ENCODE measurements at places on chromosomes 2 and 18.

DNA sequence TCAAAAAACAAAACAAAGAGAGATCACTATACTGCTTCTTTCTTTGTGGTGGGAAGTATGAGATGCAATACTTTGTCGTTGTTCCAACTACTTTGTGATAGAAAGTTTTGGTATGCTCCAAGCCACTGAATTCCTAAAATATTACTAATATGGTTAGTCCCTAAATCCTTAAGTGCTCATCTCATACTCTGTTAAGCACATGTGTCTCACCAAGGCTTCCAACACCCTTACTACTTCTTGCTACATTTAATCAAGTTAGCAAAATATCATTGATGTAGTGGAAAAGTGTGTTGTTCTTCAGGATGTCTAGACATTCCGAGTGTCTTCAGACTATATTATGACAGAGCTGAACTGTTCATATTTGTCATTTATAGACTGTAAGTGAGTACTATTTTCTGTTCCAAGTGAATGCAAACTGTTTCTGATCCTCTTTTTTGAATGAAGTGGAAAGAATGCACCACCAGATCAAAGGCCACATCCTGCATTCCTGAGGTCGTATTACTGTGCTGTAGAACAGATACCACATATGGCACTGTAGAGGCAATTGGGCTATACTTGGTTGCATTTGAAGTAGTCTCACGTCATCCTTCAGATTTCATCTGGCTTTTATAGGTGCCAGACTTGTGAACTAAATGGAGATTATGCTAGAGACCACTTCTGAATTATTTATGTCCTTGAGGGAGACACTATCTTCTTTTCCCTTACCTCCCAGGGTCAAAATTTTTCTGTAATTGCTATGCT lies 298.4 kb upstream of the ZNF521 start:
- DNase-seq = peak; percentile 11

- DNase-seq = no peak
These were observed 69.2 kb downstream of the RNF144A start for GRCh38 chr2:6986301-6986911.

- DNase-seq = no peak
These were observed 13.5 kb downstream of the SNED1 start for GRCh38 chr2:241011751-241012510.

GRCh38 chr2:239116456-239117246 lies 268.8 kb downstream of the TWIST2 start:
- DNase-seq = no peak

GRCh38 chr2:65558743-65559142 lies 126.3 kb upstream of the SPRED2 start:
- no peak for DNase-seq

- DNase-seq = no peak
These were observed 16.5 kb upstream of the CERS6 start for GRCh38 chr2:168439536-168439935.

- DNase-seq = no peak
These were observed 607.4 kb downstream of the CBLN2 start for GRCh38 chr18:71936744-71937143.

DNA sequence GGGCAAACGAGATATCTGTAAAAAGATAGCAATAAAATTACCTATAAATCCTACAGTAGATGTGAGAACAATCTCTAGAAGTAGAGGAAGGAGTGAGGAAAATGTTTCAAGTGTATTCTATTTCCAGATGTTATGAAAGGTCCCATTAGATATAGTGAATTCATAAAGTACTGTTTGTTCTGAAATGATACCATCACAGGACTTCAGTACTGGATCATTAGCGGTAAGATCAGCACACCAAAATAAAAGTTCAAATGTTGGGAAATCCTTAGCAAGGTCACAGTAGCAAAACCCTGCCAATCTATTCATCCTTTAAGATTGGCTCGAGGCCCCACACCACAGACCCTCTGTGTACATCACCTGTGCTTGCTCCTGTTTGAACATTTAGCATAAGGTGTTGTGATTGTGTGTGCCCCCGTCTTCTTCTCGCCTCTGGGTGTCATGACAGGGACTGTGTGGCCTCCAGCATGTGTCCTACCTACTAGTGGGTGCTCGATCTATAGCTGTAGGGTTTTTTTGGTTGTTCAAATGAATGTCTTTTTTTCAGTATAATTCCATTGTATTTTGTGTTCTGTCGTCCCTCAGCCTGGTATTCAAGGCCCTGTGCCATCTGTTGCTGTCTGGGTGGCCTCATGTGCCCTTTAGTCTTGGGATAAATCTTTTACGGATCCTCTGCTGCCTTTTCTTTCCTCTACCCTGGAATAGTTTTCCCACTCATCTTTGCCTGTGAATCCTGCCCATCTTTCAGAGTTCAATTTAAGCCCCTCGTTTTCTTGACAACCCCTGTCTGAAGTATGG lies 9.1 kb downstream of the MFSD6 start:
- no peak for DNase-seq

- DNase-seq = no peak
These were observed 16.0 kb upstream of the TMEM37 start for GRCh38 chr2:119415630-119416029.

GRCh38 chr2:241772063-241772499 lies 4.5 kb upstream of the GAL3ST2 start:
- no peak for DNase-seq

GRCh38 chr2:30231212-30231995 lies at the start of gene LBH:
Gene LBH, plus strand, starts transcription at chr2:30231534. Its CDS starts 205 bp downstream, at chr2:30231739.
- no peak for DNase-seq

GRCh38 chr2:4265936-4266335 lies 562.6 kb downstream of the DCDC2C start:
- no peak for DNase-seq

- DNase-seq = no peak
These were observed 20.2 kb upstream of the TNS1 start for GRCh38 chr2:218022851-218023530.

- no peak for DNase-seq
These were observed 36.8 kb downstream of the DHRS9 start for GRCh38 chr2:169106134-169106533.

DNA sequence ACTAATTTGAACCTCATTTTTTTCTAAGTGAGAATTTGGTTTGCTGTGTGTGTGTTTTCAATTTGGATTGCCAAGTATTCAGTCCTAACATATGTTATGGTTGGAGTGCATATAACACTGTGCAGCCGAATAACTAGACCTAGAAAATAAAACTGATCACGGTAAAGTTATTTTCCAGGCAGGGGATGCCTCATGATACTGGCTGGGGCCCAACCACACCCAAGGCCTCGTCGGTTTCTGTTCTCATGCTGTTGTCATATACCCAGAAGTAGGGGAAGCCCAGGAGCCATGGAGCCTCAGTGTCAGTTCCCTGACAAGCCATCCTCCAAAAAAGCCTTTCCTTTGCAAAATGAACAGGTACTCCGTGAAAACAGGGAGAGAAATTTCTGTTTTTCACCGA lies 160.2 kb downstream of the GBX2 start:
- DNase-seq = no peak

DNA sequence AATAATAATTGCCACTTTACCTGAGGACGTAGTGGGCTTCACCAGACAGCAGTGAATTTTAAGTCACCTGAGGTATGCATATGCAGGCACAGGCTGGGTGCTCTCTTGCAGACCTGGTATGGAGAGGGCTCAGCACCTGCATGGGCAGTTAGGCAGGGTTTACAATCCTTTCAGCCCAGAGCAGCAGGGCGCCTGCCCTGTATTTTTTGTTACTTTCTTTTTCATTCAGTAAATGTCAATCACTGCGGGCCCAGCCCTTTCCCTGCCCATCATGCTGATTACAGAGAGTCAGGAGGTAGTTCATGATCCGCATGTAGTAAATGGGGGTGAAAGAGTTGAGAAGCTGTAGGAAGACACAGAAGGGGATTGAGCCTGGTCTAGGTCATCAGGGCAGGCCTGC lies 147.0 kb upstream of the ALPP start:
- no peak for DNase-seq

DNA sequence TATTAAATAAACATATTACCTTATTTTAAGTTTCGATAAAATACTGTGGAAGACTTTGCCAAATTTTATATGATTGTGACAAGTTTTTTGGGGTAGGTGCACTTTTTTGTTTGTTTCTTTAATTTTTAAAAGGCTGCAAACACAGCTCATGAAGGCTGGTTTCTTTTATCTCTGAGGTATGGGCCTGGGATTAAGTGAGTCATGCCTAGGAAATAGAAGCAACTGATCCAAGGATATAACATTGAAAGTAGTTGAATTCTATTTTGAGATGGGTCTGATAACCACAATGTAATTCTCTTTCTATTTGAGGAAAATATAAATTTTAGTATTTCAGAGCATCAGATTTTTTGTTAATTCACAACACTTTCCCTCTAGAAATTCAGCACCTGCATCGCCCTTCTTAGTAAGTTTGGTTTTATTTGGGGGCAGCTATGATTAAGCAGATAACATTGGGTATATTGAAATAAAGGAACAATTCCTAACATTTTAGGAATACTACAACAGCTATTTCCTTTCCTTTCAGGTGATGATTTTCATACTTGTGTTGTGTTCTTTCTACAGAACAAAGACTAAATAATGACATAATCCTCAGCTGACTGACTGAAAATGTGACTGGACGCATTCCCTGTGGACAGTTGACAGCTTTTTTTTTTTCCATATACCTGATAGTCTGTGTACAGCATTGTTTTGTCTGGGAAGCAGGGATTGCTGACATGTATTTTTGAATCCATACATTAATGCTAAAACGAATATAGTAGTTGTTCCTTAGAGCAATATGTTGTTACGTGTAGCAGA lies 16.8 kb downstream of the RBM45 start:
- DNase-seq = no peak

- DNase-seq = no peak
These were observed 422.8 kb upstream of the ZEB2 start for GRCh38 chr2:144942516-144943256.

DNA sequence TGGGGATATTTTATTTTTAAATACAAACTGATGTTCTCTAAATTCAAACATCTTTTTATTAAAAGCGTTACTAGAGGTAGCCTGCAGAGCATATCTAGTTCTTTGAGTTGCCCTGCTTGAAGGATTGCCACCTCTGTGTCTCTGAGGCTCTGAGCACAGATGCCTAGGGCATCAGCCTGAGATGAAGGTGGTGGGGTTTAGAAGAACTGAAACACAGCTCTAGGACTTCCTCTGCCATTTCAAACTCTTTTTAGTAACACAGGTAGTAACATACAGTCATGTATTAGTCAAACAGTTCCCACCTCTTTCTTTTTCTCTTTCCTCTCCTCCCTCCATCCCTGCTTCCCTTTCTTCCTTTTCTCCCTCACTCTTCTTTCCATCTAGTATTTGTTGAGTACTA lies 57.6 kb downstream of the TTC21B start:
- DNase-seq = no peak

DNA sequence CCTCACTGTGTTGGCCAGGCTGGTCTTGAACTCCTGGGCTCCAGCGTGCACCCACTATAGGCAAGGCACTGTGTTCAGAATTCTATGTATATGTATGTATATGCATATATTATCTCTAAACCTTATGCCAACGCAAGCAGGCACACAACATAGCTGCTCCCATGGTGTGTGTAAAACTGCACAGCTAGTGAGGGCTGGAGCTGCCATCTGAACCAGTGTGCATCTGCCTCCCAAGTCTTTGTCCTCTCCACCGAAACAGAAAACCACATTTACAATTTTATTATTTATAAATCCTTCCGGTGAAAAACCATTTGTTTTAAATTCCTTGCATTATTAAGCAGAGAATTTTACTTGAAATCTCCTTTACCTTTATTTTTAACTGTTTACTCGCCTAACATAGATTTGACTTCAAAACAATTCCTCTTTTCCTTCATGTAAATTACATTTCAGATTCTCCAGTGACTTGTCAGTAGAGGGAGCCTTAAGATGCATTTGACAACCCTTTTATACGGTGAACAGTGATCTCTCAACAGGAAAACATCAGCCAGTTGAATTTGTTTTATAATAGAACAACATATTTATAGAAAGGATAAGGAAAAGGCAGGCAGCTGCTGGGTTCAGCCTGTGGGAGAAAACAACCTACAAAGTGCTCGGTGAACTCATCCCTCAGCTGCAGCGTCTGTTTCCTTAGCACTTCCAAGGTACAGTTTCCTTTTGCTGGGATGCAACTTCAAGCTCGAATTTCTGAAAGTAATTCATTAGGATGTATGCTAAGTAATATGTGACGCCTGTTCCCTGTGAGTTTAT lies 101.2 kb downstream of the MYT1L start:
- DNase-seq = no peak

DNA sequence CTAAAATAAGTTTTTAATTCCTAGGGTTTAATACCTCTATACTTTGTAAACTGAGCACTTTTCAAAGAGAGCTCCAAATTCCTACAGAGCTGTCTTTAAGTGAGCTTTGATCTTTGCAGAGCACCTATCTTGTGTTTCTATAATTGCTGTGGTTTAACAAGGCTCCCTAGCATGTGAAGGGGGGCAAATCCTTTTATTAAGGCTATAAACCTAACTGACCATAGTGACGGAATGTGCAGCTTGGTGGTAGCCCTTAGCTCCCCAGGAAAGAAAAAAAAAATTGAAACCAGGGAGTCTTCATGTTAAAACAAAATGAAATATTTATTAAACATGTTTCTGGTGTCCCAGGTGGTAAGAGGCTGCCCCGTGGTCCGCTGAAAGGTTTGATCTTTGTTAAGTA lies 78.6 kb upstream of the ETAA1 start:
- DNase-seq = no peak

- no peak for DNase-seq
These were observed 38.9 kb downstream of the C1D start for GRCh38 chr2:68023904-68024303.

- DNase-seq = no peak
These were observed 166.3 kb upstream of the SERTAD2 start for GRCh38 chr2:64819774-64820688.

GRCh38 chr2:229032608-229033234 lies 238.4 kb downstream of the PID1 start:
- DNase-seq = no peak

GRCh38 chr18:55334875-55335274 lies 253.1 kb downstream of the TCF4 start:
- no peak for DNase-seq

- no peak for DNase-seq
These were observed 181.8 kb downstream of the AGPS start for GRCh38 chr2:177574356-177574755.

DNA sequence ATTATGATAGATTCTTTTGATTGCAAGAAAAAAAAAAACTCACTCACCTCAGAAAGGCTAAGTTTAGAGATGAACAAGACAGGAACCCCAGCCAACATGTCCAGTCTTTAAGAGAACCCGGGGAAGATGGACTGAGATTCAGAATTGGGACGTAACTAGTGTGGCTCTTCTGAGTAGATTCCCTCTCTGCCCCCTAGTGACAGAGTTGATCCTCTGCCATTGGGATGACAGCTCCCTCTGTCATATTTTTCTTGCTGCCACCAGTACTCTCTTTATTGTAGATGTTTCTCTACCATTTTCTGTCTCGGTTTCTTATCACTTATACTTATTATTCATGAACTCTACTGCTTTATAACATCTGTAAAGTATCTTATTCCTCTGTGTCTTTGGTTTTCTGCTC lies 77.7 kb downstream of the GULP1 start:
- DNase-seq = no peak
